ENCODE measurements at places on chromosomes 2 and 18.

- DNase-seq = no peak
These were observed 18.2 kb downstream of the TGIF1 start for GRCh38 chr18:3468066-3468705.

- no peak for DNase-seq
These were observed 816.8 kb upstream of the CRIM1 start for GRCh38 chr2:35538796-35539195.

GRCh38 chr2:112077814-112078213 is 22.7 kb downstream of the TMEM87B start:
- DNase-seq = no peak

DNA sequence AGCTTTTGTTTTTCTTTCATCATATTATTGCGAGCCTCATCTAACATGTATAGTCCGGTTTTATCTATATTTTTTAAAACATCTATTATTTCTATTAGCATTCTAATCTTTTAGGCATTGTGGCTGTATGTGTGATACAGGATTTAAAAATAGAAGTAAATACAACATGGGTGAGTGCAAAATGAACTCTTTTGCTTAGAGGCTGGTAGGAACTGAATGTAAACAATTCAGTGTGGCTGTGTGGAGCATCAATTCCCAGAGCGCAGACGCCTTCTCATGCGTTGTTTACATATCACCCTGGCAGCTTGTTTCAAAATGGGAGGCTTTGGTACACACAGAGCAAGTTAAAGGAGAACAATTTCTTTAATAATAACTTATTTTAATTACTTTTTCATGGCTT is 836 bp downstream of the DTNA start:
- DNase-seq = no peak

DNA sequence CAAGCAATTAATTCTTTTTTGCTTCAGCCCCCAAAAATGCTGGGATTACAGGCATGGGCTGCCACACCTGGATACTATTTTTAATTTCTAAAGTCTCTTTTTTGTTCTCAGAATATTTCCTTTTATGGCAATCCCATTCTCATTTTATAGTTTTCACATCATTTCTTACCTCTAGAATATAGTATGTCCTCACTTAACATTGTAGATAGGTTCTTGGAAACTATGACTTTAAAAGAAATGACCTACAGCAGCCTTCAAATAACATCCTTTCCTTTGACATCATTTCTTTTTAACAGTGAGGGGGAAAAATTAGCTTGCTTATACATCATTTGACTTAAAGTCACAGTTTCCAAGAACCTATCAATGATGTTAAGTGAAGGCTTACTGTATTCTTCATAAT is 31.6 kb downstream of the RBBP8 start:
- DNase-seq = no peak

DNA sequence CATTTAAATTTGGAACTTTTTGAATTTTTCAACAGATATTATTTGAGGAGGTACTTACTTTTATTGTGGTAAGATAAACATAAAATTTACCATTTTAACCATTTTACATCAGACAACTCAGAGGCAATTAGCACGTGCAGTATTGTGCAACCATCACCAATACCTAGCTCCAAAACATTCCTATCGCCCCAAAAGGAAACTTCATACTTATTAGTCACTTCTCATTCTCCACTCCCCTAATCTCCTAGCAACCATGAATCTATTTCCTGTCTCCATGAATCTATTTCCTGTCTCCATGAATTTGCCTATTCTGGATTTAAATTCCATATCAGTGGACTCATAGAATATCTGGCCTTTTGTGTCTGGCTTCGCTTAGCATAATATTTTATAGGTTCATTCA is 69.9 kb upstream of the FAM136A start:
- DNase-seq = no peak

DNA sequence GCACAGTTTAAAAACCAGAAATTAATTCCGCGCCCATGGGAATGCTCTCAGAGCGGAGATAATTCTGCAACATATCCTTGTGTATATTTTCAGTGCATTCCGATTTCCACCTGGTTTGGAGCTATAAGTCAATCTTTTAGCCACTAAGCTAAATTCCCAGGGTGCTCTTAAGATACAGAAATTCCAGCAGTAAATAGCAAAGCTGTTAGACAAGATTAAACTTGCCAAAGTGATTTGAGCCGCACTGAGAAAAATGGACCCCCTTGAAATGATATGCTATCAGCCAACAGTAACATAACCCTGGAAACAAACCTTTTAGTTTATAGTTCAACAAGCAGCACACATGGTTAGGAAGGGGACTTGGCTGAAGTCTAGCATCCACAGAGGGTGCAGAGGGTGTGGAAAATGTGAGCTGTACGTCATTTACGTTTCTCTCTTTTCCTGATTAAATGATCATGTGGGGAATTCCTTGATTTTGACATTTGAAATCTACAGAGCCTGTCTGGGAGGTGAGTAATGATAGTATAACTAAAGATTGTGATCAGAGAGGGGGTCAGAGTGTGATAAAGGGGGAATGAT is 99.8 kb upstream of the COPS8 start:
- no peak for DNase-seq

- no peak for DNase-seq
These were observed 74.9 kb upstream of the DLX2 start for GRCh38 chr2:172177581-172177980.

GRCh38 chr18:42480441-42480840 is 525.4 kb downstream of the PIK3C3 start:
- DNase-seq = no peak

- no peak for DNase-seq
These were observed 207.8 kb downstream of the ATAD2B start for GRCh38 chr2:23718931-23719700.

DNA sequence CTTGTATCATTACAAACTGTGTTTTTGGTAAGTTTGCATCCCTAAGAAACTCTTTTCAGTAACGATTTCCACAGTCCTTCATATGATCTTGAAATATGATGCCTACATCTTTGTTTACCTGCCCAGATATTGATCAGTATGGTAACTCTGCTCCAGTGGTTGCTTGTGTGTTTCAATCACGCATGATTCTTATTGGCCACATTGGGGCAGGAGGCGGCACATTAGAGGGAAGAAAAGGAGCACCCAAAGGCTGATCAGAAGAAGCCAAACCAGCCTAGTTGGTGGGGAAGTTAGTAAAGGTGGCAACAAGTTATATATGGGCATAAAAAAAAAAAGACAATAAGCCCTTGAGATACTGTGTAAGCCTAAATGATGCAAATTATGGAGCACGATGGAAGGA is 158.9 kb downstream of the RHBDD1 start:
- no peak for DNase-seq
